ENCODE measurements at places on chromosomes 5 and 9. TPM values are rescaled to one million over a fixed set of nuclear protein-coding genes. Genes with fewer than 3 reads are reported as not detected.

DNA sequence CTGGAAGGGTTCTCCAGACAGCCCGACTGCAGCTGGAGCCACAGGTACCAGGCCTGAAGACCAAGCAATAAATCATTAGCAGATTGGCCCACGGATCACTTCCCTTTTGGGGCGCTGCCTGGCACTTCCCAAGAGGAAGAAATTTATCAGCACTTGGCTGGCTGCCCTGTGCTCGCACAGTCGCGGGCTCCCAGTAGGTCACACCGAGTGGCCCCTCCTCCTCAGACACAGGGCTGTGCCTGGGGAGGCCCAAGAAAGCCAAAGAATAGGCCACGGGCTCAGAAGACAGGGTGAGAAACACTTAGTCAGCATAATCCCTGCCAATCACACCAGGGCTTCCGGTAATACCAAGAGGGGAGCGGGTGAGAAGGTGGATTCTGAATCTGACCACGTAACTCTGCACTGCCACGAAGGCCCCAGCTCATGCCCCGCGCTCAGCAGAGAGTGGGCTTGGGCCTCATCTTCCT is 115.7 kb upstream of the MSX2 start:
- DNase-seq = no peak

DNA sequence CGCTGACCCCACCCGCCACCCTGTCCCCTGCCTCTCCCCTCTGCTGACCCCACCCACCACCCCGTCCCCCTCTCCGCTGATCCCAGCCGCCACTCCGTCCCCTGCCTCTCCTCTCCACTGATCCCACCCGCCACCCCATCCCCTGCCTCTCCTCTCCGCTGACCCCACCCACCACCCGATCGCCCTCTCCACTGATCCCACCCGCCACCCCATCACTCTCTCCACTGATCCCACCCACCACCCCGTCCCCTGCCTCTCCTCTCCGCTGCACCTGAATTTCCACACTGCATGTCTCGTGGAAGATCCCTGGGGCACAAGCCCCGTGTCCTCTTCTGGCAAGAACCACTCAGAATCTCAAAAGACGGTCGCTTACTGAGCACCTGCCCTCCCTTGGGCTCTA is 53.4 kb upstream of the OLFM1 start:
- DNase-seq = no peak

DNA sequence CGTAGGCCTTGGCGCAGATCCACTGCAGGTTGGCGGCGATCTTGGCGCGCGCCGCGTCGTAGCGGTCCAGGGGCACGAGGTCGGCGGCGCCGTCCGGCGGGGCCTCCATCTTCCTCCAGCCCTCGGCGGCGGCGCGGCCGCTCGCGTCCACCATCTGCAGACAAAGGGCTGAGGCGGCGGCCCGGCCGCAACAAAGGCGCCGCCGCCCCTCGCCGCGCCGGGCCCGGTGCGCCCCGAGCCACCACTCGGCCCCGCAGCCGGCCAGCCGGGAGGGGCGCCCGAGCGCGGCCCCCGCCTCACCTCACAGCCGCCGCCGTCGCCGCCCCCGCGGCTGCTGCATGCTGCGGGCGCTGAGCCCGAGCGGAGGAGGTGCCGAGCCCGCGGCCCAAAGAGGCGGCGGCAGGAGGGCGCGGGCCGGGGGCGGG is 328 bp downstream of the CAMSAP1 start:
- DNase-seq = no peak

GRCh38 chr9:125522328-125522725 is 184.7 kb downstream of the MAPKAP1 start:
- no peak for DNase-seq

DNA sequence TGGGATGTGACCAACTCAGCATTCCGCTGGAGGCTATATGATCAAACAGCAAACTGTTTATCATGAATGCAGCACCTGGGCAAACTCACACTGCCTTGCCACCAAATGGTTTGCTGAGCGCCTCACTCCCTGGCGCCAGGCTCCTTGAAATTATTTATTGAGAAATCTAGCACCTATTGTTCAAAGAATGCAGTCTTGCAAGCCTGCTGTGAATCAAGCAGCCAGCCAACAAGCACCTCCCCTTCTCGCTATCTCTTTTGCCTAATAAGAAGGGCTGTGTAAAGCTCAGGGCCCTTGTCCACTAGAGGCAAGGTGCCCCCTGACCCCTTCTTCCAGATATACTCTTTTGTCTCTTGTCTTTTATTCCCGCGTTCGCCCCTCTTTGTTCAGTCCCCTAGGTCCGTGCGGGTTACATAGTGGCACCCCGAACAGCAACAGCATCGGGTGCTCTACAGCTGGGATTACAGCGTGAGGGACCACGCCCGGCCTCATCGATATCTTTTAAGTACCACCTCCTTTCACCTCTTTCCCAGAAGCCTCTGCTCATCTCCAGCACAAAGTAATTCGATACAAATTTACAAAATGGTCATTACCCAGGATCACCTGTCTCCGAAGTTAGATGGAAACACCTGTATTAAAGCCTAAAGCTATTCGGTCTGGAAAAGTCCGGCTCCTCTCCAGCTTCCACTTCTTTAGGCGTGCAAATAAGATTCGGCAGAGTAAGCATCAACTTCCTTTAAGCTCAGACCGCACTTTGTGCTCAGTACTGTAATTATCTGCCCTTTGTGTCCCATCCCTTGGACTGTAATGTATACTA is 896 bp downstream of the RIGI start:
- no peak for DNase-seq

- DNase-seq = no peak
These were observed 11.5 kb downstream of the GPR150 start for GRCh38 chr5:95631255-95631958.

DNA sequence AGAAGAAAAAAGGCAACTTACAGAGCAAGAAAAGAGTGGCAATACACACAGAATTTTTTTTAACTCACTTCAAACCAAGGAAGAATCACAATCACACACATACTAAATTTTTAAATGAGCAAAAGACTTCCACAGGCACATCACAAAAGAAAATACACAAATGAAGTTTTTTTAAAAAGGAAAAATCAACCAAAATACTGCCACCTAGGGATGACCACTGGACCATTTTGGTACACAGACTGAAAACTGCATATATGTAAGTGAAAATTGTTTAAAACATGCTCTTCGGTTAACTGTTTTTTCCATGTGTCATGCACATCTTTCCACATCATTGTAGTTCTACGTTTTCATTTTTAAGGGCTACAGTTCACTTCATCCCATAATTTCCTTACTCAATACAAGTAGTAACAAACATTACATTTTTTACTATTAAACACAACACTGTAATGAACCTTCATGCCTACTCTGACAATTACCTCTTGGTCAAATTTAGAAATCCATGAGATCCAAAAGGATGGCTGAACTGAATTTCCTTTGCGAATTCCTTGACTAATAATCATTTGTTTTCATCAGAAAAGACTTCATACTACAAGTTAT is 79.0 kb downstream of the FBXW11 start:
- no peak for DNase-seq

DNA sequence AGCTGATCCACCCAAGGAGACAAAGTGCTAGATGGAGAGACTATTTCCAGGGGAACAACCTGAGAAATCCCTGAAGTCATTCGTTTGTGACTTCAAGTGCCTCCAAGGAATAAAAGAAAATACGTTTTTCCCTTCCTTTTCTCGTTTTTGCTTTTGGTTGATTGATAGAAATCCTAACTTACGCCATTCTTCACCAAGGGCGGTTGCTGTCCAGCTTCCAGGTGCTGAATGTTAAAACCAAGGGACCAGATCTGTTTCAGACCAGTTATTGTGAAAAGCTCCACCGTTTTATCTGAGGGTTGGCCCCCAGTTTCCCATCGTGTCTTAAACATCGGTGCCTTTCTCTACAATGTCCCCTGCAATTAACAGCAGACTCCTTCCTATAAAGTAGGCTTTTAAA is 600.7 kb upstream of the SGCD start:
- no peak for DNase-seq

GRCh38 chr5:68408345-68408871 is 192.9 kb downstream of the PIK3R1 start:
- DNase-seq = no peak

GRCh38 chr5:96595300-96596090 is 66.7 kb upstream of the CAST start:
- peak; percentile 48 for DNase-seq

GRCh38 chr9:107948601-107949000 is 459.0 kb upstream of the KLF4 start:
- no peak for DNase-seq

DNA sequence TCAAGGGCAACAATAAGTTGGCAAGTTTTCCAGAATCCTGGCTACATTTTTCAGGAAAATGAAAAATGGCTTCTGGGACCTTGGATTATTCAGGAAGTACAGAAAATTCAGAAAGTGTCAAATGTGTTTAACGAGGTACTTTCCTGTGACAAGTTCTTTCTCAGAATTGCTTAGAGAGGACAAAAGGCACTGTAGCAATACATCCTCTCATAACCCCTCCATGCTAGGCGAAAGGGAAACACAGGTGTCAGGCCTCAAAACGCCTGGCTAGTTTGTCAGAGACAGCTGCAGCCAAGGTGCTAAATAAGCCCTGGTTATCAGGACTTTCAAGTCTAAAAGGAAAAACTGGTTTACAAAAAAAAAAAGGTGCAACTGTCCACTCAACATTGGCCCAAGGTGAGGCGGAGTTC is 115.2 kb downstream of the GNAQ start:
- DNase-seq = no peak

GRCh38 chr9:108269371-108269770 is 586.4 kb downstream of the ACTL7B start:
- DNase-seq = no peak

GRCh38 chr5:159725475-159725874 is 190.8 kb upstream of the ADRA1B start:
- no peak for DNase-seq

GRCh38 chr9:135463140-135463539 is 16.4 kb upstream of the PPP1R26 start:
- DNase-seq = no peak

DNA sequence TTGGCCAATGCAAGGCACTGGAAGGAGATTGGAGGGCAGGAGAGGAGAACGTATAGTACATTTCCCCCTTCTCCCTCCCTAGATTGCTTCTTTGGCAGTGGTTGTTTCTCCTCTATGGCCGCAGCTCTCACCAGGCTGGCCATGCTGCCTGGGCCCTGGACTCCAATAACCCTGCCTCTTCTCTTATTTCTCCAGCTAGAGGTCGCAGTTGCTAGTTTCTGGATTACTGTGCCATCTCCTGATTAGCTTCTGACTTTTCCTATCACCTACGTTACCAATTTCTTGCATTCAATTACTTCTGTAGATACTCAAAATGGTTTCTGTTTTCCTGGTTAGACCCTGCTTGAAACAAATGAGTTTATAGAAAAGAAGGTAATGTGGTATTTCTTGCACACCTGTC is 2.4 kb upstream of the MACIR start:
- DNase-seq = no peak

- DNase-seq = peak; percentile 44
These were observed 5.9 kb downstream of the ABCA2 start for GRCh38 chr9:137021979-137022661.

GRCh38 chr9:70668751-70669150 is 254.3 kb upstream of the KLF9 start:
- DNase-seq = no peak

- no peak for DNase-seq
These were observed 164.4 kb downstream of the SMARCA2 start for GRCh38 chr9:2179567-2179966.

DNA sequence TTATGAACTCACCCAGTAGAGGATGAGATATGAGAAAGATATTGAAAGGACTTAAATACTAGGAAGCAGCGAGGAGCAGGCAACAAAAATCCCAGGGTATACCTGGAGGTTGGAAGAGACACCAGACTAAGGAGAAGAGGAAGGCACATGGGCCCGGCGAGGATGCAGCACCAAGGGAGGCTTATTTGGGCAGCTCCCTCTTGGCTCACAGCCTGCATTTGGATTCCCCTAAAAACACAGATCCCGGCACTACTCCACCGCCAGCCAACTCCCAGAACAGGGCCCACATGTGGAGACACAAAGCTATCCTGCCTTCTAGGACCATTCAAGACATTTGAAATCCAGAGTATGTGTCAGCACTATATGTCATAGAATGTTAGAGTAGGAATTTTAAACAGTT is 199.8 kb upstream of the FBXL7 start:
- DNase-seq = no peak

DNA sequence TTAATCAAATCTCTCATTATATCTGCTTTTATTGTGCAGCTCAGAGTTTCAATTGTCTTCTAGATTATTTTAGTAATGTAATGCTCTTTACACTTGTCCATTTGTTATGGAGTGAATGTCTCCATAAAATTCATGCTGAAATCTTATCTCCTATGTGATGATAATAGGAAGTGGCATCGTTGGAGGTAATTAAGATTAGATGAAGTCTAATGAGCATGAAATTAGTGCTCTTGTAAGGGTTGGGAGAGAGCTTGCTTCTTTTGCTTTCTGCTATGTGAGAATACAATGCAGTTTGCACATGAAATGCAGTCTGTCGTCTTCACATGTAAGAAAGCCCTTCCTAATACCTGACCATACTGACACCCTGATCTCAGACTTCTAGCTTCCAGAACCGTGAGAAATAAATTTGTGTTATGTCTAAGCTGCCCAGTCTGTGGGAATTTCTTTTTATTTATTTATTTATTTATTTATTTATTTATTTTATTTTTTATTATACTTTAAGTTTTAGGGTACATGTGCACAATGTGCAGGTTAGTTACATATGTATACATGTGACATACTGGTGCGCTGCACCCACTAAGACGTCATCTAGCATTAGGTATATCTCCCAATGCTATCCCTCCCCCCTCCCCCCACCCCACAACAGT is 1399.2 kb upstream of the CDH6 start:
- DNase-seq = no peak

DNA sequence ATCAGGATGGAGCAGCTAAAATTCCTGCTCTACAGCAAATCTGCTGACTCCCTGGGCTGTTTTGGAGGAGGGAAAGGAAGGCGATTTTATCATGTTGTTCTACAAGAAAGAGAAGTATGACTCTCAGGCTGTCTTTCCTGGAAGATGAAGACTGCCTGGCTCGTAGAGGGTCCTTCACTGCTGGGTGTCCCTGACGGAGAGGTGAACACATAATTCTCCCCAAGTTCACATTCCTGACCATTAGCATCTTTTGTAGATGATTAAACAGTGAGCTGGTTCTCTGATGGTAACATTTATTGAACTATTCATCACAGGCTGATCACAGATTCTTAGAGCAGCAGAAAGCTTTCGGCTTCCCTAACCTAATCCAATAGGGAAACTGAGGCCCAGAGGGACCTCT is 212.4 kb upstream of the GLRA1 start:
- DNase-seq = no peak

FAM78A gene
- 62.4 TPM for total RNA-seq

IL13 gene
- total RNA-seq = 0.17 TPM

POLR1E gene
- 28.9 TPM for total RNA-seq

SUSD3 gene
- 35.6 TPM for total RNA-seq

CCNO gene
- not detected for total RNA-seq

FBP2 gene
- total RNA-seq = not detected

SPOCK1 gene
- not detected for total RNA-seq

SLC25A2 gene
- total RNA-seq = 0.22 TPM

ZBED3 gene
- 3.7 TPM for total RNA-seq

PCDHA1 gene
- not detected for total RNA-seq

DIPK1B gene
- not detected for total RNA-seq

HTR4 gene
- total RNA-seq = not detected

DCP2 gene
- 86.3 TPM for total RNA-seq

CAMLG gene
- total RNA-seq = 51.1 TPM

All from CD4-positive, alpha-beta T cell (primary cell).